ENCODE measurements at places on chromosomes 5 and 9.

DNA sequence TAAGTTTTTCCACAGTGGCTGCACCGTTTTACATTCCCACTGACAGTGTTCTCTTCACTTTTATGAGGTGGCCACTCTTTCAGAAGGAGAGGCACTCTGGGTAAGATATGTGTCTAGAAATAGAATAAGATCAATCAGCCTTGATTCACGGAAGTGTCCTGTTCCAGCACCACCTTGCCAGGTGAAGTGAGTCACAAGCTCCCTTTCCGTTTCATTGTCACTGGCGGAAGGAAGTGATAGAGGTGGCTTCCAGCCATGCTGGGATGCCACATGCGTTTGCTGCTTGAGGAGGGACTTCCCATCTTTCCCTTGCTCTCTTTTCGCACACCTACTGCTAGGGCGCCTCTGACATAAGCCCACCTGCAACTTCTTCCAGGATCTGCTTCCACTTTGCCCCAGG is 217.1 kb downstream of the PIK3R1 start:
- no peak for DNase-seq

GRCh38 chr9:83583151-83584014 is 39.6 kb upstream of the IDNK start:
- DNase-seq = peak; percentile 37

DNA sequence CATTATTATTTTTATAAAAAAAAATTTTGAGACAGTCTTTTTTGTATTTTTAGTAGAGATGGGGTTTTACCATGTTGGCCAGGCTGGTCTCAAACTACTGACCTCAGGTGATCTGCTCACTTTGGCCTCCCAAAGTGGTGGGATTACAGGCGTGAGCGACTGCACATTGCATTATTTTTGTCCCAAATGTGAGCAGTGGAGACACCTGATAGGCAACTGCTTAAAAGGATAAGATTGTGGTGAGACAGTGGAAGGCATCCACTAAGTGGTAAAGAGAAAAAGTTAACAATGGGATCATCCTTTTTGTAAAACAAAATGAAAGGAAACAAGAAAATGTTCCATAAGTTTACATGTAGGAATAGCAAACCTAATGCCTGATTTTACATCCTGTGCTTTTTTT is 2.0 kb upstream of the CENPH start:
- no peak for DNase-seq

DNA sequence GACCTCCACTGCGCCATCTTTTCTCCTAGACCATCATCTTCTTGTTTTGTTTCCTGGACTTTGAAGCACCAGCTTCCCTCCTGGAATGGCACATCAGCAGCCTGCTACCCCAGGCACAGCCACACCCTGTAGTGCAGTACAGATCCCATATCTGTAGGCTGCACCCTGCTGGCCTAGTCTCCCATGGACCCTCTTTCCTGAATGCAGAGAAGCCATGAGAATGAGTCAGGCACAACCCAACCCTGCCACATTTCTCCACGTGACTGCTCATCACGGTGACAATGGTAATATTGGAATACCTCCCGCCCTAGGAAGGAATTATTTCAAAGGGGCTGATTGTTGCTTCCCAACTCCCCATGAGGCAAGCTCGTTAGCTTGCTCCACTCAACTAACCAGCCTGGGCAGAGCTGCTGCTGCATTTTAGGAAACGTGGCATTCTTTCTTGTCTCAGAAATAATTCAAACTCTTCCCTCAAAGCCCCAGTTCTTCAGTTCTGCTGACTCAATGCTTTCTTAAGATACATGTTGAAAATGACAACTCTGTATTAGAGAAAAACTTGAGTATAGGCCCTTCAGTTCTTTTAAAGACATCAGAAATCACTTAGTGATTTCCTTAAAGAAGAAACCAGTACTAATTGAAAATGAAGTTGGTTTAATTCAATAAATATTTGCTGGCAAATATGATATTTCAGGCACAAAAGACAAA is 328.1 kb downstream of the MLLT3 start:
- no peak for DNase-seq

DNA sequence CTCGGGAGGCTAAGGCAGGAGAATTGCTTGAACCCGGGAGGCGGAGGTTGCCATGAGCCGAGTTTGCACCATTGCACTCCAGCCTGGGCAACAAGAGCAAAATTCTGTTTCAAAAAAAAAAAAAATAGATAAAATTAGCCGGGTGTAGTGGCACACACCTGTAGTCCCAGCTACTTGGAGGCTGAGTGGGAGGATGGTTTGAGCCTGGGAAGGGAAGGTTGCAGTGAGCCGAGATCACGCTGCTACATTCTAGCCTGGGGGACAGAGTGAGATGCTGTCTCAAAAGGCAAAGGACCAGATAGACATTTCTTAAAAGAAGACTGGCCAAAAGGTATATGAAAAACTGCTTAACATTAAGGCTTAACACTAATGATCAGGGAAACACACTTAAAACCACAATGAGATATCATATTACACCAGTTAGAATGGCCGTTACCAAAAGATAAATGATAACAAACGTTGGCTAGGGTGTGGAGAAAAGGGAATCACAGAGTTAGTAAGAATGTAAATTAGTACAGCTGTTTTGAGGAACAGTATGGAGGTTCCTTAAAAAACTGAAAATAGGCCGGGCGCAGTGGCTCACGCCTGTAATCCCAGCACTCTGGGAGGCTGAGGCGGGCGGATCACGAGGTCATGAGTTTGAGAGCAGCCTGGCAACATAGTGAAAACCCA is 10.1 kb upstream of the MARVELD2 start:
- DNase-seq = no peak

DNA sequence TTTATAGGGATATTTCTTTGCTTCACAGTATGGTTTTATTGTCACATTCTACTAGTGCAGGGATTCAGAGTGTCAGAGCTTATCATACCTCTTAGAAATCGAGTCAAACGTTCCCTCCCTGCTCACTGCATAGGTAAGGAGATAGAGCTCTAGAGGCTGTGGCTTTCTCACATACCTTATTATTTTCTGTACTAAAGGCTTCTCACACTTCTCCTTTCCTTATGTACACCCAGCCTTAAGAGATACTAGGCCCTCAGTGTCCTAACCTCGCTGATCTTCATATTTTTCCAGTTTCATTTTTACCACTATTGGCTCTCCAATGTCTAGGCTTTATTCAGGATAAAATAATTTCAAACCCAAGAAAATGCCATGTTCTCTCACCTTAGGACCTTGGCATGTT is 297.3 kb upstream of the RIOK2 start:
- DNase-seq = no peak

DNA sequence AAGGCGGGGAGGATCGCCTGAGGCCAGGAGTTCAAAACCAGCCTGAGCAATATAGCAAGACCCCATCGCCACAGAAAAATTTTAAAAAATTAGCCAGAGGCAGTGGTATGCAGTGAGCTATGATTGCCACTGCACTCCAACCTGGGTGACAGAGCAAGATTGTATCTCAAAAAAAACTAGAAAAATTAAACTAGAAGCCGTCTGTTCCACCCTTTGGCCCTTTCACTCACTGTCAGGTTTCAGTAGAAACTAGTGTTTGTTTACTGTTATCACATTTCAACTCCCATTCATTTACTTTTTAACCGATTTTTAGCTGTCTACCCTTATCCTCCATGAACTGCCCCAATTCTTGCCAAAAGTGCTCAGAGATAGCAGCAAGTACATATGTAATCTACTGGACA is 8.3 kb downstream of the UGCG start:
- DNase-seq = no peak

DNA sequence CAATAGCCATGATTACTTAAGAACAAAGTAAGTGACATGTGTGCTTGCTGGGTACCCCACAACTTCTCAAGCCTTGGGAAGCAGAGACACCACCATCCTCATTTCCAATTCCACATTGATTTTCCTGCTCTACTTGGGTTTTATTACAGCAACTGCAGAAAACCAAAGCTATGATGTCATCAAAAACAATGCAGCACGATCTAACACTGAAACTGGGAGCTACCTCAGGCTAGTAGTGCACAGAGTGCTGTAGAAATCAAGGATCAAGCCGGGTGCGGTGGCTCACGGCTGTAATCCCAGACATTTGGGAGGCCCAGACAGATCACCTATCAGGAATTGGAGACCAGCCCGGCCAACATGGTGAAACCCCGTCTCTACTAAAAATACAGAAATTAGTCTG is 174.4 kb upstream of the MSX2 start:
- DNase-seq = no peak

GRCh38 chr5:33711094-33711679 is 180.6 kb downstream of the ADAMTS12 start:
- no peak for DNase-seq

- DNase-seq = no peak
Observed at GRCh38 chr5:153899746-153900145, 139.0 kb downstream of the FAM114A2 start.

DNA sequence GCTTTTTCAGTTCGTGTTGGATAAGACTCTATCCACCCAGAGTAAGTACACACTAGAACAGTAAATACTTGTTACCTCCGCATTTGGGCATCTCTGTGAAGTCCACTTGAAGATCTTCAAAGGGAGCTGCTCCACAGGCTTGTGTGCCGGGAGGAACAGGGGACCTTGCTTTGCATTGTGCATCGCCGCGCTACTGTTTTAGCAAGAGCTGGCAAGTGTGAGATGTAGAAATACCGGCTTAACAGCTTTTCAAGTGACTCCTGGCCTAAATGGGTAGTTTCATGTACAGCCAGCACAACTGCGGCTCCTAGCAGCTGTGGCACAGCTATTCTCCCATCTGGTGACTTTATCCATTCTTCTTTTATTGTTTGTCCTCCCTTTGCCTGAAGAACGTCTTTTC is 8.4 kb upstream of the ZNF354C start:
- no peak for DNase-seq

- no peak for DNase-seq
Observed at GRCh38 chr9:112520069-112520468, 33.4 kb downstream of the KIAA1958 start.

- peak; percentile 43 for DNase-seq
Observed at GRCh38 chr5:153964880-153965645, 73.6 kb downstream of the FAM114A2 start.

DNA sequence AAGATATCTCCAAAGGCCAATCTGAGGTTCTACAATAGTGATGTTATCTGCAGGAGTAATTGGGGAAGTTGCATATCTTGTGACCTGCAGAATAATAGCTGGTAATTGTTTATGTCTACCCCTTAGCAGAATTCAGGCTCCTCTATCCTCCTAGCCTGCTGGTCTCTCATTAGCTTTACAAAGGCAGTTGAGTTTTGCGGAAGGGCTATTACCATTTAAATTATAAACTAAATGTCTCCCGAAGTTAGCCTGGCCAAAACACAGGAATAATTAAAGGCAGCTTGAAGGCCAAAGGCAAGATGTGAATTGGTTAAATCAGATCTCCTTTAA is 168.7 kb downstream of the TTC39B start:
- no peak for DNase-seq

DNA sequence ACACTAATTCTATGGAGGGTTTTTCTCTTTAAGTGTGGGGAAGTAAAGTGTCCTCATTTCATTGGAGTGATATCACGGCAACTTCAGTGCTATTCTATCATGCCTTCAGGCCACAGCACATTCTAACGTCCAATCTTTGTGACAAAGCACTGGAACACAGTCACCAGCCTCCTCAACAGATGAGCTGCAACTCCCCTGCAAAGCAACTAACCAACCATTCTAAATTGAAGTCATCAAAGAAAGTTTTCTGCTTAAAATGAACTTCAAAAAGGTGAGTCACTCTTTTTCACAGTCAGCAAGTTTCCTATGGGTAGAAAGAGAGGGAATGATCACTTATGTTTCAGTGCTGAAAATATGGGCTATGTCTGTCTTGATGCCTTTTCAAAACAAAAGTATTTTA is 190.8 kb downstream of the ELAVL2 start:
- no peak for DNase-seq

DNA sequence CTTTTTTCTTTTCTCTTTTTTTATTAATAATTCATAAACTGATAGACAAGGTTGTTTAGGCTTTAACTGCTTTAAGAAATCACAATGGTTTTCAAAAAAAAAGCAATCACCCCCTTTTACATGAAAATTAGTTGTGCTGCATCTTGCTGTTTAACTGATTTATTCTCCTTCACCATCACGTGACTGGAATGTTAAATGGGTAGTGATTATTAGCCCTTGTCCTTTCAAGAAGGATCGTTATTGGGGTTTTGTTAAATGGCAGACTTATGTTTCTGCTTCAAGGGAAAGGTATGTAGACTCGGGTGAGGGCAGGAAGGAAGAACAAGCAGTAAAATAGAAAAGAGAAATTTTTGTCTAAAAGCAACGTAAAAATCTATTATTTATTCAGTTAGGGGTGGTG is 175.6 kb upstream of the TLE4 start:
- no peak for DNase-seq

DNA sequence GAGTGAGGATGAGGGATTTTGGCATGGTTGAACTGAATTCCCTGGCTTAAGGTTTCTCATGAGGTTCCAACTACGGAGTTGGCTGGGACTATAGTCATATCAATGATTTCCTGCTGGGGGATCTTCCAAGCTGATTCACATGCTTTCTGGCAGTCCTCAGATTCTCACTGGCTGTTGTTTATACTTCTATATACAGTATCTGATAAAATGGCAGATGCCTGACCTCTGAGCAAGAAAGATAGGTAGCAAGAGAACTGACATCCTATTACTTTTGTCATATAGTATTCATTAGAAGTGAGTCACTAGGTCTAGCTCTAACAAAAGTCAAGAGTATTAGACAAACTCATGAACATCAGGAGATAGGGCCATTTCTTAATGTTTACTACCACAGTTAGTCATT is 440.9 kb upstream of the EDIL3 start:
- DNase-seq = no peak

DNA sequence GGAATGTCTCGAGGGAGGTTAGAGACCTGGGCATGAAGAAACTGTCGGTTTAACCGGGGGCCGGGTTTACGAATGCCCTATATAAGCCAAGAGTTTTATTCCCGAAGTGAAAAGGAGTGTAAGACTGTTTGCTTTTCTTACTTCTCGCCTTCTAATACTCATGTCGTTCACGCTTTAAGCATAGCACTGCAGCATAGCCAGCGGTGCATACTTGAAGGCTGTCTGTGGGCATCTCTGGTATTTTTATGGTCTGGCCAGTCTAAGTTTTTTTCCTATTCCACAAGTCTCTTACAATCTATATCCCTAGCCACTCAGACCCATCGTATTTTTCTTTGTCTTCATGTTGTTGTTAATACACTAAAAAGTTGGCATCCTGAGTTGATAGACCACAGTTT is 1.2 kb downstream of the UHRF2 start:
- DNase-seq = no peak

DNA sequence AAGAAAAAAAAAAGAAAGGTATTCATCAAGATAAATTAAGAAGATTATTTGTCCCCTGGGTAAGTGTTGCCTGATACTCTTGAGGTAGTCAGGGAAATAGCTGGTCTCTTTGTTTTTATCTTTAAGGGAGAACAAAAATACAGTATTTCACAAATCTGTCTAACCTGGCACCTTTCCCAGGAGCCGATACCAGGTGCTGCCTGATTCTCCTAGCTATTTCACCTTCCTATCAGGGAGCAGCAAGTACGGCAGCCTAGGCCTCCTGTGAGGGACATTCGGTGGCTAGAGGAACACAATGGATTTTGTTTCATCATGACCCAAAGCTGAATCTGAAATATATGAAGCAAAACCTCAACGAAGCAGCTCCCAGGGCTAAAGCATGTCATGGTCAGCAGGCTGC is 86.0 kb downstream of the TARS1 start:
- no peak for DNase-seq

- no peak for DNase-seq
Observed at GRCh38 chr5:116410336-116410890, 164.2 kb downstream of the SEMA6A start.
